Non-pigmented ciliary epithelial cell (primary cell): ENCODE measurements at places on chromosomes 6 and 20.
A peak's percentile ranks its signal among the peaks of the same experiment; 100 is the strongest.

DNA sequence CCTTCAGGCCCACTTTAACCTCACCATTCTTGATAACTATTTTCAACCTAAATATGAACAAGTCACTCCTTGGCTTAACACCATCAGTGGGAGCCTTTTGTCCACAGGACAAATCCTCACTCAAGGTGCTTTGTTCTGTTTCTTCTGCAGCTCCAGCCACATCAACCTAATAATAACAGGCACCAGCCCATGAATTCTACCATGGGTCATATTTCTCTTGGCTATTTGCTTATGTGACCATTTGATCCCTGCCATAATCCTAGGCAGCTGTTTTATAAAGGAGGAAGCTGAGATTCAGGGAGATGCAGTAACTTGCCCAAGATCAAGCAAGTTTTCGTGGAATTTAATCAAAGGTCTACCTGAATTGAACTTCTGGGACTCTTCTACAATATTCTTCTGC, 561.3 kb downstream of the DHX35 start:
- DNase-seq: no peak

- no peak for DNase-seq
Observed at GRCh38 chr6:45971287-45971686, 44.4 kb downstream of the CLIC5 start.

GRCh38 chr6:170085475-170086401, 205.1 kb downstream of the DLL1 start:
- no peak for DNase-seq

- no peak for DNase-seq
Observed at GRCh38 chr6:11798096-11798495, 19.5 kb upstream of the ADTRP start.

- DNase-seq: no peak
Observed at GRCh38 chr6:120083186-120083585, 733.6 kb upstream of the MAN1A1 start.

GRCh38 chr6:39681674-39682121, 43.5 kb downstream of the KIF6 start:
- no peak for DNase-seq

DNA sequence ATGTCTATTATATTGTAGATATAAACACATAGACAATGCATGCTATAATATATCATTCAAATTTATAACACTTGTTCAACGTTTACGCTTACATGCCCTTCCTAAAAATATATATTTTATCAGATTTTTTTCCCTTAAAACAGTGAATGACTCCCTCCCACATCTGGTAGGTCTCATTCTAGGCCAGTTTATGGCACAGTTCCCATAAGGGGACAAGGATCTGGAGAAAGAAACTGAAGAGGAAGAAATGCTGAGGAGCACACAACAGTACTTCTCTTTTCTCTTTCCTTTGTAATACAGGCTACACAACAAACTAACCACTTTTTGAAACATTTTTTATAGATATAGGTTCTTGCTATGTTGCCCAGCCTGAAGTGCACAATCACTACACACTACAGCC, 48.6 kb upstream of the RCAN2 start:
- no peak for DNase-seq

- no peak for DNase-seq
Observed at GRCh38 chr20:23596579-23597250, 9.0 kb downstream of the CST9 start.

DNA sequence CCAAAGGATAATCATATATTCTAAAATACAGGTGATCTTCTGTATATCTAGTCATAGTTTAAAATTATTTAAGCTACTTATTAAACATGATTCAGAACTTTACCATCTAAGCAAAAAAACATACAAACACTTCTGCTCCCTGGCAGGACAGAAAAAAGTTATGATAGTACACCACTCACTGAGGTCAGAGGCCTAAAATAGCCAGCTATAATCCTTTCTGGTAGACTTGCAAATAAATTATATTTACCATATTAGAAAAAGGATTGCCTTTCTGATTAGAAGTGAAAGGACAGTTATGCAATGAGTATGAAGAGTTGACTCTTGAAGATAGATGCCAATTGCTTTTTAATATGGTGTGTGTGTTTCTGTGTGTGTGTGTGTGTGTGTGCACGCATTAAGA, 207.4 kb downstream of the BMP2 start:
- no peak for DNase-seq

GRCh38 chr20:23568320-23568970, at the start of gene CST9L:
TSS of gene CST9L (minus strand) at chr20:23568484. CDS start at chr20:23568450, 34 bp downstream.
- DNase-seq: no peak

DNA sequence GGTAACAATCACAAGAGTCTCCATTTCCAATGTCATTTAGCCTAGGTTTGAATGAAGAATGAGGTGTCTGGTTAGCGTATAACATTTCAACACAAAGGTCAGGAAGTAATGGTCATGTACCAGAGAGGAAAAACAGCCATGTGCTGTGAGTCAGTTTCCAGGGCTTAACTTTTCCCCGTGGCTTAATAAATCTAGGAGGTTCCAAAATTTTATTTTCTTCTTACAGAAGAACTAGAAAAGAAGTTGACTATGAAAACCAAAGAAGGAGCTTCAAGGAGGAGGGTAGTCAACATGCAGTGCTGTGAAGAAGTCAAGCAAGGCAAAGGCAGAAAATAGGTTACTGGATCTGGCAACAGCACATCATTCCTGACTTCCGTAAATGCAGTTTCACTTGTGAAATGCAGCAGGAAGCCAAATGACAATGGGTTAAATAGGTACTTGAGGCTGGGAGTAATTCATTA, 8.4 kb upstream of the GABRR2 start:
- DNase-seq: no peak

GRCh38 chr6:63764318-63764916, 128.8 kb downstream of the PHF3 start:
- DNase-seq: no peak

GRCh38 chr6:155996151-155996550, 540.5 kb upstream of the NOX3 start:
- no peak for DNase-seq

DNA sequence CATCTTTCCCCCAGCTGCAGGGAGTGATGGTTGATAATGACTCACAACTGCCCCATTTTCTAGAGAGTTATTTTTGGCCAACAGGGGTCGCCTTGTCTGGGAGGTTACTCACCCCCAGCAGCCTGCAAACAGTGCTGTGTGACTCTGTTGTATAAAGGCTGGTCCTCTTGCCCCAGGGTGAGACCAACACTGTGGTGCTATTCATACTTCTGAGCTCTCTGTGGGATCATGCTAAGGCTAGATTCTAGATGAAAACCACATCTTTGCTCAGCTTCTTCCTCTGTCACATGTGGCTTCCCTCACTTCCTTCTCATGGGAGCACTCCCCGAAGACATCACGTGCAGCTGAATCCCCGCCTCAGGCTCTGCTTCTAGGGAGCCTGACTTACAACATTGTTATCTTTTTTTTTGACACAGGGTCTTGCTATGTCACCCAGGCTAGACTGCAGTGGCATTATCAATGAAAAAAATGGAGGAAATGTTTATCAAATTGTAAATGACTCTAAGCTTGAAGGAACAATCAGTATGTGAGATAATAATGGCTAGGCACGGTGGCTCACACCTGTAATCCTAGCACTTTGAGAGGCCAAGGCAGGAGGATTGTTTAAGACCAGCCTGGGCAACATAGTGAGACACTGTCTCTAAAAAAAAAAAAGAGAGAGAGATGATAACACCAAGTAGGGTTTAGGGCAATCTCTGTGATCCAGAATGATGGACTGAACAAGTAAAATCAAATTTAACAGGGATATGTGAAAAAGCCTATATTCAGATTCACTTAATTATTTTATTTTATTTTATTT, 55.7 kb upstream of the SLC23A2 start:
- no peak for DNase-seq

- no peak for DNase-seq
Observed at GRCh38 chr6:22779062-22779461, 209.7 kb downstream of the HDGFL1 start.

DNA sequence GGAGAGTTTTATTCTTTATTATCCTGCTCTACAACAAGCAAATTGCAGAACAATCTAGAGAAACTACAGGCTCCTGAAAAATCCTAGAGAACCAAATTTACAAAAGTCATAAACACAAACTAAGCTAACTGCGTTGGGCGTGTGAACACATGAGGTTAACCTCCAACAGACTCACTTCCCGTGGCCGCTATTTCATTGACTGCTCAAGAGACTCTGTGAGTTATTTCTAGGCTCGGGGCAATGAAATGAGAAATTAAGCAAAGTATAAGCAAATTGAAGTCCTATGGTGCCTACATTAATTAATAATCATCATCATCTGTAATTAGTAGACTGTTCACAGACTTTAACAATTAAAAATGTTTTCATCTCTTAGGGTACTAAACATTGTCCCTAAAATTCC, 100.0 kb downstream of the MBOAT1 start:
- no peak for DNase-seq

- DNase-seq: no peak
Observed at GRCh38 chr20:46572153-46572552, 21.7 kb upstream of the OCSTAMP start.

- no peak for DNase-seq
Observed at GRCh38 chr6:395432-396125, 4.0 kb downstream of the IRF4 start.

GRCh38 chr20:54103762-54104600, 33.6 kb upstream of the BCAS1 start:
- DNase-seq: no peak

- no peak for DNase-seq
Observed at GRCh38 chr6:12034349-12034748, 22.2 kb downstream of the HIVEP1 start.

GRCh38 chr6:5078121-5078669, 6.9 kb upstream of the PPP1R3G start:
- no peak for DNase-seq

GRCh38 chr6:67285770-67286495, 1349.1 kb upstream of the ADGRB3 start:
- DNase-seq: peak; percentile 13

DNA sequence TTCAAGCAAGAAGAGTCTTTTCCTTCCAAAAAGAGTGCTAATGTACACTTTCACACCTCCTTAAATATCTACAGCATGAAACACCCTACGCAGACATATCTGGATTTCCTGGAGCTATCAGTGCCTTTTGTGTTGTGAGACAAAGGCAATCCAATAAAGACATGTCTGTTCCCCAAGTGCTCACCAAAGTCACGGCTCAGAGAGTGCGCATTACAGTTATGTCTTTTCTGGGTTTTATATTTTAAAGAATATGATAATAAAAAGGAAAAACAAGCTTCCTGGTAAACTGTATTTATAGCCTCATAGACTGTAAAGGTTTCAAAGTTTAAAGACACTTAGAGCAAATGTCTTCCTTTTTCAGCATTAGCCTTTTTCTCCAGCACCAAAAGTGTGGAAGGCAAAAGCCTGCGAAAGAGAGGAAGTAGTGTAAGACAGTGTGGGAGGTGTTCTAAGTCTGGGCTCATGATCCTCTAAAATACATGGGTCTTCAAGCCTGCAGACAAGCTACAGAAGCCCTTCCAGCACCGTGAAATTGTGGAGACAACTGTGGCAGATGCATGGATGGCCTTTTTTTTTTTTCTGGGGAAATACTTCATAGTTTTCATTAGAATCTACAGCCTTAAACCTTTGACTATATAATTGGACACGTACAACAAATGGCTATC, 135.0 kb upstream of the SLC35B3 start:
- no peak for DNase-seq

DNA sequence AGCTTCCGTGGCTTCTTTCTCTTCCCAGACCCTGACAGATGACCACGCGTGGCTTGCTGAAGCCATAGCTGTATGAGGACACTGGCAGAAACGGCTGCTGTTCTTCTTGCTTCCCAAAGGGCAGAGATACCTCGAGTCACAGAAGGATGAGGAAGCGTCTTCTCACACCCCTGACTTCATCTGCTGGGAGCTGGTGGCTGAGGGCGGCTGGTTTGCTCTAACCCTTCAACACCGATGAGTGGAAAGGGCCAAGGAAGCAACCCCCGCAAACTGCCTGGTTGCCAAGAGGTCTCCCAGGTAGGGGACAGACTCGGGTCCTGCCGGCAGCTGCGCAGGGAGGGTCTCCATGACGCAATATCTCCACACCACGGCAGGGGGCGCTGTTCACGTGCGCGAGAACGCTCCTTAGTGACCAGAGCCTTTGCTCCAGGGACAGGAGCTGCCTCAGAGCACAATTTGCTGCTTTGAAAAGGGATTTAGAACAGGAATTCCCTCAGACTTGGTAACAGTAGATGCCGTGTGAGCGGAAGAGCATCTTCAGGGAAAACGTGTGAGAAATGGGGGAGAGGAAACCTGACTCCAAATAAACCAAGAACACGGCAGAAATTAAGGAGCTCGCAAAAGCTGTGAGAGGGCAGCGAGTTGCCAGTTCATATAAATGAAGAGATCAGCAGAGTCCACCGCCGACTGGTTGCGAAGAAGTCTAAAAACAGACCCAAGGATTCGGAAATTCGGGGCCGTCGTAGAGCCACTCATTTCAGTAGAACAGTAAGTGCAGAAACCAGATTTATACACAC, 80.2 kb downstream of the ERMARD start:
- peak; percentile 4 for DNase-seq

DNA sequence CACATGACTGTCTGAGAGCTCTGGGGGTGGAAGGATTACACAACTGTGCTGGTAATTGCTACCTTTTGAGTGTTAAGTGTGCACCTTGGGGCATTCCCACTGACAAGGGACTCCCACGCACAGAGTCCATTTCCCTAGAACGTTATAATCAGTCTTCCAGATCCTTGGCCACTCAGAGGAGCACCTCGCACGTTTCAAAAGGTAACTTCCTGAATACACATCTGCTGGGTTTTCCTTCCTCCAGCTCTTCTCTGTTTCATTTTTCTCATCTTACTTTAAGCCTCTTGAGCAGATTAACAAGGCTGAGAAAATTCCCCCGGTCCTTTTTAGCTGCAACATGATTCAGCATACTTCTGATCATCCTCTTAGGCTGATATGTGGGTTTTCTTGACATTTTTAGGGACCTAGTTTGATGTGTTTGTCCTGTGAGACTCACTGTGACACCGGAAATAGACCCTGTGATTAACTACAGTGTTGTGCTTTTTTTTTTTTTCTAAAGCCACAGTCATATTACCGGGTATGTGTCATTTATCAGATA, 98.4 kb upstream of the DUSP22 start:
- DNase-seq: no peak

- no peak for DNase-seq
Observed at GRCh38 chr6:1635305-1636010, 25.7 kb downstream of the FOXC1 start.

DNA sequence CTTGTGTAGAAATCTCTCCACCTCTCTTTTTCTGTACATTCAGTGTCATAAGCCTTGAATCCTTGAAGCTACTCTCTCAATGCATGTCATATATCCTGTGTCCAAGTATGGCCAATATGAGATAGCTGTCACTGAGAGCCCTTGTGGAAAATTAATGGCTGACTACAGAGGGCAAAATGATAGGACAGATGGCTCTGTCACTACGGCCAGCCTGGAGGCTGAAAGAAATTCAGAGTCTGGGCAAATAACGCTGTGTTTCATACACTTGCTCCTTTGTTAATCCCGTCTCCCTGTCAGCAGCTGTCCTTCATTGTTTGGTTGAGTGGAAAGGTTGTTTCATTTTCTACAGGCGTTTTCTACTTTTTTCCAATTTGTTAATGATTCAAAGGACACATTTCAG, 70.4 kb upstream of the VGLL2 start:
- DNase-seq: no peak

- DNase-seq: peak; percentile 60
Observed at GRCh38 chr6:82408952-82409431, 45.4 kb downstream of the TPBG start.
